ENCODE measurements at places on chromosomes 6 and 20.

- DNase-seq = no peak
Observed at GRCh38 chr20:12605751-12606150, 403.0 kb upstream of the SPTLC3 start.

- DNase-seq = no peak
Observed at GRCh38 chr6:81865712-81866111, 113.2 kb upstream of the TENT5A start.

DNA sequence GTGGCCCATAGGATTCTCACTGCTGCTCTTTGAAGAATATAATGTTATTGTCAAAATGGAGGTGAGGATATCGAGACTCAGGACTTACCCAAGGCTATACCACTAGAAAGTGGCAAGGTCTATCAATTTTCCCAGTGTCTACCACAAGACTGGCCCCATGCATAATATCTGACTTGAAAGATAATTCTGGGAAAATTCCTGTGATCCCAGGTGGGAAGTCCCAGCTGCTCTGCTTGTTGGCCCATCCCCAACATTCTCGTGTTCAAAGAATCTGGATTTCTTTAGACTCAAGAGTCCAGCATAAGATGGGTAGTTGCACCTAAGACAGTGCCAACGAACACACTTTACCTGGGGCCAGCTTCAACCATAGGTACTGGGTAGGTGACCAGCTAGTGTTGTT lies 120.7 kb upstream of the DTNBP1 start:
- no peak for DNase-seq

DNA sequence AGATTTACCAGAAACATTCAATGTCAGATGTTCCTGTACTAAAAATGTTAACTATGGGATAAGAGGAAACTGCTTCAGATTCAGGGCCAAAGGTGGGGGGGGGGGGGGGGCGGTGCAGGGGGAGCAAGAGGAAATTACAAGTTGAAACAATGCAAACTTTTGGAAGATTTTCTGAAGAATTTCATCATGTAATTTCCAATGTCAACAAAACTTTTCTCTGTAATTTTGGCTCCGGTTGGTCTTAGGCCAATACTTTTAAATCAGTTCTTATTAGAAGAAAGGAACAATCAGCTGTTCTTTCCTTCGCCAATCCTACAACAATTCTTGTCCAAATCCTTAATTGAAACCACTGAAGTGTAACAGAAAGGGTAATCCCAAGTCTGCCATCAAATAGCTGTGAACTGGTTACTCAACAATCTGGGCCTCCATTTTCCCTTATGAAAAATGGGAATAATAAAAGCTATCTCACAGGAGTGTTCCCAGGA lies 13.1 kb downstream of the UQCC1 start:
- DNase-seq = no peak

GRCh38 chr6:117616391-117617209 lies 14.3 kb upstream of the GOPC start:
- no peak for DNase-seq

GRCh38 chr6:161736326-161736725 lies 462.5 kb upstream of the AGPAT4 start:
- DNase-seq = no peak

Data from stimulated activated CD8-positive, alpha-beta memory T cell treated with anti-CD3 and anti-CD28 coated beads, Interleukin-2, amount 100 ng/mL, for 48 hours (primary cell).